ENCODE measurements at places on chromosomes 6 and 20.

DNA sequence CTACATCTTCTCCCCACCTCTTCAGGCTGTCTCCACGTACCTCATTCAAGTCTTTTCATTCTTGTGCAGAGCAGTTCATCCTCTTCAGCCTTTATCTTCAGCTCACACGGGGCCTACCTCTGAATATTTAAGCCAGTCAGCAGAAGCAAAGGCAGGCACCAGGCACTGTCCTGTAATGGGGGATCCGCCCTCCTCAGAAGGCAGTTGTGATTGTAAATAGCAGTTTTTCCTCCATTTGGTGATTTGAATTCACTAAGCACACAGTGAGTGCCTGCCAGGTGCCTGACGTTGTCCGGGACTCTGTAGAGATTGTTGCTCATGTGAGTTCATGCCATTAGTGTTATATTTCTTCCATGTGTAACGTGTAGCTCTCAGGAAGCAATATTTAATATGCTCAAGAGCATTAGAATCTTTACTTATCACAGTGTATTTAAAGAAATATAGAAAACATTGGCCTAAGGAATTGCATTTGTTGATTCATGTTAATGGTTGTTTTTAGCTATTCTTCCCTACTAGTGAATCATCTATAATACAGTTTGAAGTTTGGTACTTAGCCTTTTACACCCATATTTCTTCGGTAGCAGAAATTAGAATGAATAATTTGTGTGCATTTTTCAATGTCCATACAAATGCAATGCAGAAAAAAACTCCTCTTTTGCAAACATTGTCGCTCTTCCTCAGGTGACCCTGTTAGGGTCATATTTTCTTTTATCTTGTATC, 17.9 kb downstream of the BPHL start:
- DNase-seq = no peak

GRCh38 chr6:165889636-165890403, 226.8 kb upstream of the PDE10A start:
- DNase-seq = no peak

DNA sequence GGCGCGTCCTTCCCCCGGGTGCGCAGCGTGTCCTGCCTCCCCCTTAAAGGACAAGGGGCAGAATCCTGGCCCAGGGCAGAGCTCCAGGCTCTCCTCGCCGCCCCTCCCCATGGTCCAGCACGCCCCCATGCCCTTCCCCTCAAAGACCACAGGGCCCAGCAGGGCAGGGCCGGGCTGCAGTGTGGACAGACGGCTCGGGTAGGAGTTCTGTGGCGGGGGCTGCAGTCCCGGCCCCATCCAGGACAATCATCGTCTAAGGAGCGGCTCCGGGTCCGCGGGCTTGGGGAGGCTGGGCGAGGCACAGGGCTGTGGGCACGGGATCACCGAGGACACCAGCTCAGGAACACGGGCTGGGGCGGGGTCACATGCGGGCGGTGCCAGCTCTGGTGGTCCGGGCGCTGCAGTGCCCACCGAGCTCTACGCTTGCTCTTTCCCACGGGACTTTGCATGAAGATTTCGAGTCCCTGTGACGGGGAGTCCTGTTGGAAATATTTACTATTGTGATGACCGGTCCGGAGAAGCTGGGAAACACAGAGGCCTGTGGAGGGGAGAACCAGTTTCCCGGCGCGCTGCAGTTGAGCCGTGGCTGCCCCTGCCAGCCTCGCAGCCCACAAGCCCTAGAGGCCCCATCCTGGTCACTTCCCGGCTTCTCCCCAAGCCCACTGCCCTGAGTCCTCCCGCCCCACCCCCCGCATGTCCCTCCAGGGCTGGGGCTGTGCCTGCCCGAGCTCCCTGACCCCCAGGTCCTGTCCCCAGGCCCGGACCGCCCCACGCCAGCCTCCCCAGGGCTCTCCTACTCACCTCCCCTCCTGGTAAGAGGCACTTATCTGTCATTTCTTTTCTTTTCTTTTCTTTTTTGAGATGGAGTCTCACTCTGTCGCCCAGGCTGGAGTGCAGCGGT, 20.6 kb downstream of the SLC17A9 start:
- DNase-seq = no peak

- no peak for DNase-seq
Measured at GRCh38 chr6:53818858-53819609, 24.2 kb downstream of the LRRC1 start.

DNA sequence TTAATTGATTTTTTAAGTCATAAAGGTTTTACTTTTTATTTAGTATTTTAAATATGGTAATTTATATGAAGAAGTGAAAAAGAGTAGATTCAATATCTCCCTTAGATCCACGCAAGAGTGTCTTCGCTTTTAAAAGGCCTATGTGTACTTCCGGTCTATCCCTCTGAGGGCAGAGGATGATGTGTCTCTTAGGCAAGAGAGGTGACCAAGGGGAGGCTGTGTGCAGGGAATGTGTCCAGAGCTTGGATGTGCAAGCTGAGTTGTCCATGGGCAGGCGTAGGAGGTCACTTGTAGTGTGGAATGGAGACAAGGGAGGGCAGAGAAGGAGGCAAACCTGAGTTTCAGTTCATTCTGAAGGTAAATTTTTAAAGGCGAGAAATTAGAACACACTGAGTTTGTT, 113.9 kb downstream of the CRYBG1 start:
- DNase-seq = no peak

- DNase-seq = no peak
Measured at GRCh38 chr6:107246972-107247615, 131.8 kb upstream of the BEND3 start.

Data from activated gamma-delta T cell (primary cell).